ENCODE measurements at places on chromosomes 1 and 21. TPM values are rescaled to one million over a fixed set of nuclear protein-coding genes. Genes with fewer than 3 reads are reported as not detected.

CFHR1 gene
- total RNA-seq, result not detected

ANKRD34A gene
- total RNA-seq, result 1.2 TPM

SERINC2 gene
- 5.7 TPM for total RNA-seq

TRIM17 gene
- 3.5 TPM for total RNA-seq

CYP4A22 gene
- not detected for total RNA-seq

GJA5 gene
- 13.3 TPM for total RNA-seq

C1orf167 gene
- not detected for total RNA-seq

IVL gene
- 0.44 TPM for total RNA-seq

TSACC gene
- not detected for total RNA-seq

TFB2M gene
- total RNA-seq, result 21.7 TPM

C1orf141 gene
- 1.3 TPM for total RNA-seq

EPHB2 gene
- total RNA-seq, result 118 TPM

NBPF3 gene
- 13.1 TPM for total RNA-seq

FCRL3 gene
- 0.33 TPM for total RNA-seq

BATF3 gene
- total RNA-seq, result 1.1 TPM

CNIH4 gene
- total RNA-seq, result 24.2 TPM

ZNF648 gene
- total RNA-seq, result 0.71 TPM

TMEM82 gene
- not detected for total RNA-seq

EGLN1 gene
- total RNA-seq, result 60.5 TPM

LCE6A gene
- not detected for total RNA-seq

RAB7B gene
- total RNA-seq, result 5.3 TPM

KRTAP21-2 gene
- total RNA-seq, result not detected

RBM8A gene
- 254 TPM for total RNA-seq
